Stimulated activated naive CD8-positive, alpha-beta T cell treated with anti-CD3 and anti-CD28 coated beads, Interleukin-15, Interleukin-2, amounts not matched to agents 100 U/mL and 50 U/mL, for 24 hours (primary cell): ENCODE measurements at places on chromosomes 11 and 22.
A peak's percentile ranks its signal among the peaks of the same experiment; 100 is the strongest.

- DNase-seq = no peak
These were observed 44.4 kb upstream of the MYEOV start for GRCh38 chr11:69249311-69250185.

DNA sequence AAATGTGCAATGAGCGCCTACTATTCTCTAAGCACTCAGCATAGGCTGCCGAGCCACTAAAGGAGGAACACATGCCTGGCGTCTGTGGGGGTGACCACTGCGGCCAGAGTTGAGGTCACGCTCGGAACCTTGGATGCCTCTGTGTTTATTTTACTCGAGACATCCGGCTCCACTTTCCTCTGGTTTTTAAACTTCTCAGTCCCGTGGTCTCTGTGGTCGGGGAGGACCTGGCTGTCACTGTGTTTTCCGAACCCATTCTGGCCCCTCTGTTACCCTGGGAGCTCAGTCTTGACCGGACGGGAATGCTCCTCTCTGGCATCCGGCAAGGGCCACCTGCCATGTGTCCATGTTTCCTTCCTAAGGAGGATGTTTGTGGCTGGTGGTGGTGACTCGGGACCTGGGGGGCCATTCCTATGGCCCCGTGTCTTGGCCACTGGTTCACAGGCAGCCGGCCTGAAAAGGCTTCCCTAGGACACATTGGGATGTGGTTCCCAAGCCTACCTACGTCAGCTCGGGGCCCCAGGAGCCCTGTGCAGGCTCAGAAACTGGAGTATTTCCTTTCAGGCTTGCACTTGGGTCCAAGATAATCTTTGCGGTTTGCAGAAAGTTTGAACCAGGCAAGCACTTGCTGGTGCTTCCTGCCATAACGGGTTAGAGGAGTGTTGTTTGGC lies 46.7 kb upstream of the PARVG start:
- DNase-seq = no peak

- DNase-seq = no peak
These were observed 5.4 kb upstream of the RANBP1 start for GRCh38 chr22:20110359-20110985.

DNA sequence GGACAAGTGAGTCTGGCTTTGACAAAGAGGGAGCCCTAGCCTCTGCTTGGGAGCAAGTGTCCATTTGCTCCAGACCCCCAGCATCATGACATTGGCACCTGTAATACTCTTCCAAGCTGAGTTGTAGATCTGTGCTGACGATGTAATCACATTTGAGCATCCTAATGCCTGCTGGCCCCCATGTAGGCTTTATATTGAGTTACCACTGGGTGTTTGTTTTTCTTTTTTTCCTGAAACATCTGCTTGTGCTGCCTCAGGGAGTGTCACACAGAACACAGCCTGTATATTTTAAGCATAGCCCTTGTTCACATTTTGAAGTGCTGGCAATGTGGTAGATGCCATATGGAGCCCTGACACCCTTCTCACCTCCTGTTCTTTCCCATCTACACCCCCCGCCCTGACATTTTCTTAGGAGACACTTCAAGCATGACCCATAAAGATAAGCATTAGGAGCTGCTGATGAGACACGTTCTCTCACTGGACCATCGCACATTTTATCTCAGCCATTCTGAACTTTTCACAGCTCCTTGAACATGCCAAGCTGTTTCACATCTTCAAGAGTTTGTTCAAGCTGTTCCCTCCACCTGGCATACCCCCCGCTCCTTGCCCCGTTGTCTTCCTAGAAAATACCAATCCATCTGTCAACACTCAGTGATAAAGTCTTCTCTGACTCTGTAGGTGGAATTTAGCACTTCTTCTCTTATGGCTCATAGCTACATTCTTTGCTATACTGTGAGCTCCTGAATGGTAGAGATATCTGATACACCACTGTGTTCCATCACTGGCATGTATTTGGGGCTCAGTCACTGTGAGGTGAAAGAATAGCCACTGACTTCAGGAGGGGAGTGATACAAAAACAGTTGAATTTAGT lies 128.7 kb downstream of the TRIM44 start:
- no peak for DNase-seq

GRCh38 chr22:20089977-20090729 lies 10.1 kb downstream of the DGCR8 start:
- DNase-seq = no peak

DNA sequence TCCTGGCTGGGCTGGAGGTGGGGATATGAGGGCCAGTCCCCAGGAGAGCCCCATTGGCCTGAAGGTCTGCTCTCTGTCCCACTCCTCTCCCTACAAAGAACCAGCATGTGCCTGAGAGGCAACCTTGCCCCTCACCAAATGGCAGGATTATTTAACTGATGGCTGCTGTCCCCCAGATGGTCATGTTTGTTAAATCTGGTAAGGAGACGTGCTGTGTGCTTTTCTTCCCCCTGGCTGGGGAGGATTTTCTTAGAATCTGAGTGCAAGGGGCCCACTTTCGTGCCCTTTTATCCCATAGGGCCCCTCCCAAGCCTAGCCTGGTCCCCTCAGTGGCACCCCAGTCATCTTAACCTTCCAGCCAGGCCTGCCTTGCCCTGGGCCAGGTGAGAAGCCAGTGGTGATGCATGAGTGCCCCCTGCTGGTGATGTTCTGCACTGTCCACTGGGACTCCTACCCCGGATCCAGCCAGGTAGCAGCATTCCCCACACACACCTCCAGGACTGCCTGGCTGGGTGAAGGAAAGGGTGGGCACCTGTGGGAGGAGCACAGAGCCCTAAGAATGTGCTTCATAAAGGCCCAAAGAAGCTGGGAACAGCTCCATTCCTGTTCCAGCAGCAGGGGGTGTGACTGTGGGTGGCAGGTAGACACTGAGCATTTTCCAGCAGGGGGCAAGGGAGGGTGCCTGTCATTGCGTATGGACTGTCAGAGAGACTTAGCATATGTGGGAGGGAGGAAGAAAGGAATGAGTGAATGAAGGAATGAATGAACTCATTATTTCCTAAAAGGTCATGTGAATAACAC lies 28.9 kb downstream of the MFNG start:
- DNase-seq = peak; percentile 89

DNA sequence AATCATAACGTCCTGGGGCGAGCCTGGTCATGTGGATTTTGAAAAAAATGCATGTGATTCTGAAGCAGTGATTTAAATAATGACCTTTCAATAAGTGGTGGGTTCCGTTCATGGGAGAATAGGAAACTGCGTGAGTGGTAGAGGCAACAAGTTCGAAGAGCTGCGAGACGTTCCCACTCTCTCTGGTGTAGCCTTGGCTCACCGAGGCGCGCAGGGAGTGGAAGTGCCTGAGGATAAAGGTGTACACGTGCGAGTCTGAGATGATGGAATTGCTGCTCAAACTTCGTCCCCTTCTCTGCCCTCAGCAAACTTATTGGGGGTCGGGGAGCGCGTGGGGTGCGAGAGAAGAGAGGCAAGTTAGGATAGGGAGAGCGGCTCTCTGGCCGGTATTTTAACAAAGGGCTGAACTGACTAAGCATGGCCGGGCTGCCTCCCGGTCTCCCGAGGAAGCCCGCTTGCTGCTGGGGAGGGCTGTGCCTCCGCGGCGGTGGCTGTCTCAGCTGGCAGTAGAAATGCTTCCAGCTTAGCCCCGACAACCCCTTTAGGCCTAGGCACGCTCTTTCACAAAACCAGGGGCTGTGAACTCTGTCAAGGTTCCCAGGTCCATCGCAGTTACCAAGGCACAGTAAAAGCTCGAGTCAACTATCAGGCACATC lies 875 bp upstream of the STT3A start:
- DNase-seq = peak; percentile 46

- DNase-seq = no peak
These were observed 398.4 kb downstream of the CTTN start for GRCh38 chr11:70796648-70797227.

DNA sequence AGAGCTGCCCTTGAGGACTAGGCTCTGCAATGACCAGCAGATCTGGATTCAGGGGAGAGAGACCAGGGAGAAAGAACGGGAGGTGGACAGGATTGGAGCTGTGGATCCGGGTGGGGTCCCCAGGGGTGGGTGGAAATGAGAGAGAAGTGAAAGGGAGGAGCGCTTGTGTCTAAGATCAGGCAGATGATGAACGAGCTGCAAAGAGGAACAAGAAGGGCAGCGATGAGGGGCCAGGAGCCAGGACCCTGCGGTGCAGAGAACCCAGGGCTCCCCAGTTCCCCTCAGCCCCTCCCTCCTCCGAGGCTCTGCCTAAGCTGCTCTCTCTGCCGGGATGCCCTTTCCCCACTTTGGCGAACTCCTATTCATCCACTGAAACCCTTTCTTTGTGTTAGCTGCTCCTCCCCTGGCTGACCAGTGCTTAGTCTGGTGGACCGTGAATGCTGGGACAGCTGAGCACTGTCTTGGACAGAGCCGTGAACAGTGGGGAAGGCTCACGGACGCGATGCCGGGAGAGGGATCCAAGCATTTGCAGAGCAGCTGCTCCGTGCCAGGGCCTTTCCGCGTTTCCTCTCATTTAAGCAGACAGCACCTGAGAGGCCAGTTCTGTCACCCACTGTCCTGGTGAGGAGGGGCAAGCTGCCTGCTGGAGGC lies 35.9 kb downstream of the SHISAL1 start:
- no peak for DNase-seq

DNA sequence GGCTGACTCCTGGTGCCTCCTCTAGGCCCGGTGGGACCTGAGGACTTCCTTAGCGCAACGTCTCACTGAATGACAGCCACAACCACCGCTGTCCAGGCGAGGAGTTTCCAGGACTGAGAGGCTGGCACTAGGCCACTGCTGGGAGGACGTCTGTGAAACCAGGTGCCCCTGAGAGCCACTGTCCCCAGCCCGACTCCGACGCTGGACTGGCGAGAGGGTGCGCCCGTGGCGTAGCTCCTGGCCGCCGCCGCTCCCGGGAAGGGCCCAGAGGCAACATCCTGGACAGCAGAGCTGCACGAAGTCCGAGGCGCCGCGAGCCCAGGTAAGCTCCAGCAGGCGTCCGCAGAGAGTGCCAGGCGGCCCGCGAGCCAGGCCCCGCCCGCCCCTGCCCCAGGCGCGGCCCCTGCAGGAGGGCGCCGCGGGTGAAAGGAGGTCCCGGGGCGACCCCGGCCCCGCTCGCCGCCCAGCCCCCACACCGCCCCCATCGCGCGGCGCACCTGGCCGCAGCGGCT lies 525 bp downstream of the DGCR2 start:
- DNase-seq = peak; percentile 44

- no peak for DNase-seq
These were observed 518 bp upstream of the GALNT18 start for GRCh38 chr11:11622340-11622706.

DNA sequence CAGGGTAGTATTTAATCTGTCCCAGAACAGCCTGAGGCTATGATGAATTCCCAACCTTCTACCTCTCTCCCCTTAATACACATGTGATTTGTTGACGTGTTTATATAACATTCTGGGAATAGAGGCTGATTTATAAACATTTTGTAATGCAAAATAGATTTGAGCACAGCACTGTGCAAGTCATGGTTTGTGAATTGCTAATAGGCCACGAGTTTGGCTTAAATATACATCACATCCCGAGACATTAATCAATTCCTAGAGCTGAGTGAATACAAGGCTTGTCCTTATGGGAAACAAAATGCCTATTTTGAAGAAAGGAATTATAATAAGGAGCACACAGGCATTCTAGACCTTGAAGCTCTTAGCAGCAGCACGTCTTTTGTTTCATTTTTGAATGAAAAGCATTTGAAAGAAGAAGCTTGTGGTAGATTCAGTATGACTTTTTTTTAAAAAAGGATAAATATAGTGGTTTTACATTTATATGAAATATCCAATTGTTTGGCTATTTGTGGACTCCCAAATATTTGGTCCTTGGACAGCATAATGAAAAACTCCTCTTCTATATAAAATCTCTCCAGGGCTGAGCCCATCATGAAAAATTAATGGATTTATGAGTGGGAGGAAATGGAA lies 116.4 kb downstream of the SLC17A6 start:
- DNase-seq = no peak

DNA sequence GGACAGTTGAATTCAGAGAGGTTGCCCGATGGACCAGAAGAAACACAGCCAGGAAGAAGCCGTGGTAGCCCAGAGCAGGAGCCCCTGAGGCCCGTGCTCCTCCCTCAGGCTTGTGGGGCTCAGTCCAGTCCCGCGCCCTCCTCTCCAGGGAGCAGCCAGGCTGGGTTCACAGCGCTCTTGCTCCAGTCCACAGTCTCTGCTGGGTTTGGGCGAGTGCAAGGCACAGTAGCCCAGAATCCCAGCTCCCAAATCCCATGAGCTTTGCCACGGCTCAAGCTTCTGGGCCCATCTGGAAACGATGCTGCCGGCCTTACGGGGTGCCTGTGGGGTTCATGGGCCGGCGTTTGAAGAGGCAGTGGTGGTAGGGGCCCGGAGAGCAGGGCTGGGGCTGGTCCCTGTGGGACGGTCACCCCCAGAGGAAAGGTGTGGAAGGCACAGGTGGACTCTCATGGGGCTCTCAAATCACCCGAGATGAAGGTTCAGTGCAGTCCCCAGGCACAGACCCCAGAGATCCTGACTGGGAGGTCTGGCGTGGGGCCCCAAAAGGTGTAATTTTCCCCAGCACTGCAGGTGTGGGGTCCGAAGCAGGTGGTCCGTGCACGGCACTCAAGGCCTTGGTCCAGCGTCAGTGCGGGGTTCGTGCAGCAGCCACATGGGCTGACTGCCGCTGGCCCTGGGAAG lies 30.6 kb upstream of the ATXN10 start:
- no peak for DNase-seq

DNA sequence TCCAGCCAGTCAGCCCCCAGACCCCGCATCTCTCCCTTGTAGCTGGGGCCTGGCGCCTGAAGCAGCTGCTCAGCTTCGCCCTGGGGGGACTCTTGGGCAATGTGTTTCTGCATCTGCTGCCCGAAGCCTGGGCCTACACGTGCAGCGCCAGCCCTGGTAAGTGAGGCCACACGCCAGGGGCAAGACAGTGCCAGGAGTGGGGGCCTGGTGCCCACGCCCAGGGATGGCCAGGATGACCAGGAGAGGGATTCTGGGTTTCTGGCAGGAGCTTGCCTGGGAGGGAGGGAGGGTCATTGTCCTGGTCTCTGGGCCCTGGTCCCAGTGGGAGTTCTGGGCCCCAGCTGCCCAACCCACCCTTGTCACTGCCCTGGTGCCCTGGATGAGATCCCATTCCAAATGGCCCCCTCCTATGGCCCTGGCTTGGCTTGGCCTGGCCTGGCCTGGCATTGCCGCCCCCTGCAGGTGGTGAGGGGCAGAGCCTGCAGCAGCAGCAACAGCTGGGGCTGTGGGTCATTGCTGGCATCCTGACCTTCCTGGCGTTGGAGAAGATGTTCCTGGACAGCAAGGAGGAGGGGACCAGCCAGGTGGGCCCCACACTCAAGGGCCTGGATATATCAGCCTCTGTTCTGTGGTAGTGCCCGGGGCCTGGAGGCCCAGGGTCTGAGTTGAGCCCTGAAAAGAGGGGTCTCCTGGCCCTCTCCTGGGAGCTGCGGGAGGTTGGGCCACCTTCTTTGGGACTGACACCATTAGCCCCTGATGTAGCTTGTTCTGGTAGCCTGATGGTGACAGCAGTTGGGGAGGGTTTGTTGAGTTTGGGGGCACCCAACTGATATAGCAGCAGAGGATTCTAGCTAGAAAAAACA lies 3.7 kb downstream of the SLC39A13 start:
- DNase-seq = peak; percentile 80

GRCh38 chr11:87173185-87174039 lies 135.7 kb downstream of the TMEM135 start:
- DNase-seq = no peak

- no peak for DNase-seq
These were observed 353.8 kb downstream of the DDX10 start for GRCh38 chr11:109018639-109019038.
